AG20443 (cell line): ENCODE measurements at places on chromosomes 5 and 9.

GRCh38 chr5:38164776-38165399, 93.5 kb upstream of the EGFLAM start:
- DNase-seq = no peak

DNA sequence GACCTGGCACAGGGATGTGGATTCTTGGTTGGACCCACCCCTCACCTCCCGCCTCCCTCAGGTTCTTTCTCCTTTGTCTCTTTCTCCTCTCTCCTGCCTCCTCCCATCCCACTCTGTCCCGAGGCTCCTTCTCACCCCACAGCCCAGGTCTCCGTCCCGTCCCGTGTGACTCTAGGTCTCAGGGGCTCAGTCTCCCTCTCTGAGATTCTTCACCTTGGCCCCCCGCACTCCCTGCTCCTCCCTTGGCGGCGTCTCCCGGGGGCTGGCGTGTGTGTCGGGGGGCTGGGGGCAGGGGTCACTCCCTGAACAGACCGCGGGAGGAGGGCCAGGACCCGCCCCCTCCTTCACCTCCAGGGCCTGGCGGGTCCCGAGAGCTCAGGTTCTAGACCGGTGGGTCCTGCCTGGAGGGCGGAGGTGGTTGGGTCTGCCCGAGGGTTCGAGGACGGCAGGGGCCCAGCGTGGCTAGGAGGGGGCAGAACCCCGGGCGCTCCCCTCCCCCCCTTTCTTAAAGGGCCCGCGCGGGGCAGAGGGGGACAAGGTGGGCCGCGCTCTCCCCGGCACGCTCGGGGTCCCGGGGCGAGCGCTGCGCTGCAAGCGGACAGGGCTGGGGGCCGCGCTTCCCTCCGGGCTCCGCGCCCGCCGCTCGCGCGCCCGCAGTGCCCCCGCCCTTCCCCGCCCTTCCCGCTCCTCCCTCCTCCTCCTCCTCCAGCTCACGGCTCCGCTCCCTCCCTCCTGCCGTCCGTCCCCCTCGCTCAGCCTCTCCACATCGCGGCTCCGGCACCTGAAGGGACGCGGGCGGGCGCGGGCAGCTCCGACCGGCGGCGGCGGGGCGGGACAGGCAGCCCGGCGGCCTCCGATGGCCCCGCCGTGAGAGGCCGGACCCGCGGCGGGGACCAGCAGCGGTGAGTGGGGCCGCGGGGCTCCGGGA, at the start of gene PSD2:
PSD2 (plus strand) TSS at position 735 of the 928 bp plus-strand sequence. CDS start 13,633 bp downstream, outside the sequence.
- DNase-seq = peak; percentile 62

DNA sequence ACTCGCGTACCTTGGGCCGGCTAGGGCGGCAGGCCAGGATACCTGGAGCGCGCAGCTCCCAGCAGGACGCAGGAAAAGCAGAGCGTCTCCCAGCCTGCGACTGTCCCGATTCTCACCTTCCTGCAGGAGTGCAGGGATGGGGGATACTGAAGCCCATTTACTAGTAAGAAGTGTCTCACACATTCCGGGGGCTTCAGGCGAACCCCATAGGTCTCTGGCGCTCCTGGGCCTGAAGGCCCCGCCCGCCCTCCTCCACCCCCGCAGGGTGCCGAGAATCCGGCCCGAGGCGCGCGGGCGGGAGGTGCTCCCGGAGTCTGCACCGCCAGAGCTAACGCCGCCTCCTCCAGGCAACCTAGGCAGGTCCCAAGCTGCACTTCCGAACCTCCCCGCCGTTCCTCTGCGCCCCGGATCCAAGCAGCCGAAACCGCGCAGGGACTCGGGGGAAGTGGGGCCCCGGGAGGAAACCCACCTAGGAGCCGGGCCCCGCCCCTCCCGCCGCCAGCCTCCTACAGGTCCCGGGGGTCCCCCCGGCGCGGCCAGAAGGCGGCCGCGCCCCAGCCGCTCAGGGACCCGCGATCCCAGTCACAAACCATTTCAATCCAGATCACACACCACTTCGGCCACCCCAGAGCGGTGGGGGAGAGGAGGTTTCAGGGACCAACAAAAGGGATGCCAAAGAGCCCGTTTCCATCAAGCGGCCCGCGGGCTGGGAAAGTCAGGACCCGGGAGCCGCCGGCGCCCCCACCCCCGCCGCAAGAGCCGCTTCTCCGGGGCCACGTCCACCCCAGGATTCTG, 1.2 kb downstream of the ROR2 start:
- peak; percentile 64 for DNase-seq

DNA sequence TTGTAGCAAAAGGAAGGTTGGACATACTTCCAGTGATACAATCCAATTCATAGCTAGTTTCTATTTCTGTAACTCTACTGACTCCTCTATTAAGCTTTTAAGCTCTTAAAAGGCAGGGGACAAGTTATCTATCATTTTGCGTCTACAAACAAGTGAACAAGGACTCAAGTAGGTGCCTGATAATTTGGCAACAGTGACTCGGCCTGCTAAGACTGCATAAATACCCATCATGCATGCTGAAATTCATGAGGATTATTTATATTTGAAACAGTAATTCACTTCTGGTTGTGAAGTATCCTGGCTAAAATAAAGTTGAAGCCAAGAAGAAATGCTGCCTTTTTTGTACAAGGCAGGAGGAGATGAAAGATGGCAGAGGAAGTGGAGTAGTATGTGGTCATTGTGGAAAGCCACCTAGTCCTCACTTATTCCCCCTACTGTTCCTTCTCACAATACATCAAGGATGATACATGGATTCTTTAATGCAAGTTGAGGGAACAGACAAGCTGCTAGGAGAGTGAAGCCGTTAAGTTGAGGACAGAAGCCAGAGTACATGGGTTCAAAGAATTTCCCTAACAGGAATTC, 74.0 kb downstream of the MRPS27 start:
- no peak for DNase-seq

DNA sequence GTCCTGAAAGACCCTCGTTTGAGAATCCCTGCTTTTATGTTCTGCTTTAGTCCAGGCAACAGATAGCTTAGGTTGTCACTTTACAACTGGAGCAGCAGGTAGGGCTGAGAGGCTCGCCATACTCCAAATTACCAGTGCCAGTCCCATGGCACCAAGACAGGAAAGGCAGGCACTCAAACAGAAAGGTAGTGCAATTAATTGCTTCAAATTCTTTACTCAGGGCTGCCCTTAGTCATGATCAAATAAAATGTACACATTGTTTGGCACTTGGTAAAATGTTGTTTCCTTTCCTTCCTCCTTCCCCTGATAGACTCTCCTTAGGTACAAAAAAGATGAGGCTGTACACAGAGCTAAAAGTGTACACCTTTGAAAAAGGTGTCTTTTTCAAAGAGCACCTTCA, 115.8 kb upstream of the CCDC152 start:
- no peak for DNase-seq

GRCh38 chr9:8802242-8802641, 1002.7 kb upstream of the DMAC1 start:
- DNase-seq = no peak

DNA sequence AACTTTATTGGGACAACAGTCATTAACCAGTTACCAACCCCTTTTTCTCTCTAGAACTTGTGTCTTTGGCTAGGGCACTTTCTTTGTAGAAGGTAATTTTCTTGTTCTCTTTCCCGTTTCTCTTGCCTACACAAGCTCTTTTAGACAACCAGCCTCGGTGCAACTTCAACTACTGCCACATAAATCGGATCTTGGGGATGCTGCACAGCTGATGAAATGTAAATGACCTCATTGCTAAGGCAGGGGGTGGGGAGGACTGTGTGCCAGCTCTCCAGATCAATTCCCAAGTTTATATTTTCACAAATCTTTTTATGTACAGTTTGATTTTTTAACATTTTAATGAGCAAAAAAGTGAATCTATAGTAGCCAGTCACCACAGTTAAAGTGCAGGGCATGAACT, 157.6 kb downstream of the DENND1A start:
- DNase-seq = peak; percentile 40

GRCh38 chr5:129460672-129460935, 506 bp downstream of the ADAMTS19 start:
- no peak for DNase-seq
